ENCODE measurements at places on chromosomes 6 and 20.

DNA sequence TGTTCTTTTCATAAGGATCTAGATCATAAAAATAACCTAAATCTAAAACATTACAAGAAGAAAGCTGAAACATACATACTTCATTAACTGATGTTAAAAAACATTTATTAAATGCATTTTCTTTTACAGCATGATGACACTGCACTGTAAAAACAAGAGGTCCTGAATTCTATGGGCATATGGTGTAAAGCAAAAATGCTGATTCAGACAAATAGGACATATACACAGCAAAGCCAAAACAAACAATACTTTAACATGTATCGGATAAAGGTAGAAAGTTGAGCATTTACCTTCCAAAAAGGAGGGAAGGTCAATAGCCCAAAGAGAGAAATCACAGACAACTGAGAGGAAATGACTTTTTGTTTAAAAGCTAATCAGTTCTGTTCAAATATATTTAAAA, 221.5 kb downstream of the RNGTT start:
- no peak for DNase-seq

GRCh38 chr20:17499041-17499440, 32.1 kb downstream of the BFSP1 start:
- DNase-seq, result no peak

DNA sequence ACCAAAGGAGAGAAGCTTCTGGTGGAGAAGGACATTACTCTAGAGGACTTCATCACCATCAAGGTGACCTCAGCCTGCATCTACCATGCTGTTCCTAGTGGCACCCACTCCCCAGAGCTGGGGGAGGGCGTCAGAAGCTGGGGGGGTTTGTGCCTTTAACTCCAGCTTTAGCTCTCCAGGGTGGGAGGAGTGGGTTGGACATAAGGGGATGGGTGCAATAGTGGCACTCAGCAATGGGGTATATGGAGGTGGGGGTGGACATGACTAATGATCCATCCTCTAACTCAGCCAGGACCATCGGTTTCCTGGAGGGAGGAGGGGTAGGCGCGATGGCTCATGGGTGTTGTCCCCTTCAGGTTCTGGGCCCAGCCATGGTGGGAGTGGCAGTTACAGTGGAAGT, 40.1 kb downstream of the SNRPB start:
- no peak for DNase-seq

DNA sequence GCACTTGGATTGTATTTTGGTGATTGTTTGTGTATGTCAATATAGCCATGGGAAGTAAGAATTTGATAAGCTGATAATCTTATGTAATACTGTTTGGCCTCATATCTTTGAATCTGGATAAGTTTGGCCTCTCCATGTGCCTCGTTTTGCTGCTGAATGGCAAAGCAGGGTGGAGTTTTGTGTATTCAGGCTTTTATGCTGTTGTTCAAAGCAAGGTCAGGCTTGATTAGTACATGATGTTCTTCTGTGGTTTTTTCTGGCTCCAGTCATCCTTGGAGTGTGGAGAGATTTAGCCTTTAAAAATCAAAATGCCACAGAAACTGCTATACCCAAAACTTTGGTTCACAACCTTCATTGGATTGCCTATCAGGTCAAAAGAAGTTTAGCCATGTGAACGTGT, 728.9 kb upstream of the GJE1 start:
- no peak for DNase-seq

DNA sequence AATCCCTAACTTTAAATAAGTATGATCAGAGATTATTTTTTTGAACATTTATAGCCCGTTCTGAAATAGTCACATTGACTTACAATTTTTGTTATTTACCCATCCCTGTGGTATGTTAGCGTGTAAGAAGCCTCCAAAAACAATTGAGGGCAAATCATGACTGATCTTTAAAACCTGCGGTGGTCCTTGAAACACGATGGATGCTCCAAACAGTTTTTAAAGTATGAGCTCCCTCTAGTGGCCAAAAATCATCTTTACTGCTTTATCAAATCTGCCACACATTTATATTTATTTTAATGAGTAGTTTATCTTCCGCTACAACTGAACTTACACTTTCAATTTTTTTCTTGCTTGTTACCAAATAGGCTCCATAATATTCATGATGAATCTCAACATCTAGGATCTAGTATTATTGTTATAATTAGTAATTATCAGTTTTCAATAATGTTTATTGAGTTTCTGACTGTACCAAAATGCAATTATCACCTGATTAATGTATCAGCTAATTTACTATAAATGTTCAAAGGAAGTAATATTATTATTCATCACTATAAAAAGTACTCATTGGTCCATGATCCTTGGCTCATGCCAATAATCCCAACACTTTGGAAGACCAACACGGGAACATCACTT, 52.2 kb downstream of the MARCKS start:
- DNase-seq, result no peak

DNA sequence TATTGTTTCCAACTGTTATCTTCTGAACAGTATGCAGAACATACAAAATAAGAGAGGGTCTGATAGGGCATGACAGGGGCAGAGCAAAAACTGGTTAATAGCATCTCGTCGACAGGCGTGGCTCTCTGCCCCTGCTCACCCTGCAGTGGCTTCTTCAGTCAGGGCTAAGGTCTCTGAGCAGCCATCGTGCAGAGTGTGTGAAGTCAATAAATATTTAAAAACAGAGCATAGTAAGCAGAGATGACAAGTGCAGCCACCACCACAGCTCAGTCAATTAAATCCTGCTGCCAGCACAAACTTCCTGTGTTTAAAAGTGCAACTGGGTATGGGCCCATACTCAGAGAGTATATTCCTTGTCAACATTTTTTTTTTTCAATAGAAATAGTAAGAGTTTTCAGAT, 373.4 kb upstream of the AGPAT4 start:
- no peak for DNase-seq

DNA sequence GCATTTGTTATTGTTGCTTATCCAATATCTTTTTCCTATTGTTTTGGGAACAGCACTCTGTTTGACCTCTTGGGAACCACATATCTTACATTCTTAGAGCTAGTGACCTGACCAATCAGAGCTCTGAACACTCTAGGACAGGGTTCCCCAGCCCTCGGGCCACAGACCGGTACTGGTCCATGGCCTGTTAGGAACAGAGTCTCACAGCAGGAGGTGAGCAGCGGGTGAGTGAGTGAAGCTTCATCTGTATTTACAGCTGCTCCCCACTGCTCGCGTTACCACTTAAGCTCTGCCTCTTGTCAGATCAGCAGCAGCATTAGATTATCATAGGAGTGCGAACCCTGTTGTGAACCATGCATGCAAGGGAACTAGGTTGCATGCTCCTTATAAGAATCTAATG, 226.0 kb upstream of the TSHZ2 start:
- DNase-seq, result no peak

DNA sequence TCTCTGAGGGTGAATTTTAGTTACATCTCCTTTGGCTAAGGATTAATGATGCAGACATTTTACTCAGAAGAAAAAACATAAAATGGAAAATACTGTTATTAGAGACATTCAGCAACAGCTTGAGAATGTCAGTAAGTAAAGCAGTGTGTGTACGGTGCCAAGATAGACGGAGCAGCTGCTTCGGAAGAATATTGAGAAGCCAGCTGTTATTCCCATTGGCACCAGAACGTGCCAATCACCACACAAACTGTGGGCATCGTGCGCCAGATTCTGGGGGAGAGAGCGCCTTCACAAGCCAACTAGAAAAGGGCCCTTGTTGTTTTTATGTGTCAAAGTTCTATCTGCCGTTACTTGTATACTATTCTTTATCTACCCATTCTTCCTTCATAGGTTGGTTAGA, 163.4 kb downstream of the MTFR2 start:
- DNase-seq, result no peak

GRCh38 chr6:166743406-166744222, 116.6 kb upstream of the RPS6KA2 start:
- DNase-seq, result no peak

- DNase-seq, result no peak
These were observed 455.0 kb upstream of the GJE1 start for GRCh38 chr6:141677598-141678211.

GRCh38 chr6:148700047-148700715, 46.6 kb upstream of the UST start:
- DNase-seq, result no peak

DNA sequence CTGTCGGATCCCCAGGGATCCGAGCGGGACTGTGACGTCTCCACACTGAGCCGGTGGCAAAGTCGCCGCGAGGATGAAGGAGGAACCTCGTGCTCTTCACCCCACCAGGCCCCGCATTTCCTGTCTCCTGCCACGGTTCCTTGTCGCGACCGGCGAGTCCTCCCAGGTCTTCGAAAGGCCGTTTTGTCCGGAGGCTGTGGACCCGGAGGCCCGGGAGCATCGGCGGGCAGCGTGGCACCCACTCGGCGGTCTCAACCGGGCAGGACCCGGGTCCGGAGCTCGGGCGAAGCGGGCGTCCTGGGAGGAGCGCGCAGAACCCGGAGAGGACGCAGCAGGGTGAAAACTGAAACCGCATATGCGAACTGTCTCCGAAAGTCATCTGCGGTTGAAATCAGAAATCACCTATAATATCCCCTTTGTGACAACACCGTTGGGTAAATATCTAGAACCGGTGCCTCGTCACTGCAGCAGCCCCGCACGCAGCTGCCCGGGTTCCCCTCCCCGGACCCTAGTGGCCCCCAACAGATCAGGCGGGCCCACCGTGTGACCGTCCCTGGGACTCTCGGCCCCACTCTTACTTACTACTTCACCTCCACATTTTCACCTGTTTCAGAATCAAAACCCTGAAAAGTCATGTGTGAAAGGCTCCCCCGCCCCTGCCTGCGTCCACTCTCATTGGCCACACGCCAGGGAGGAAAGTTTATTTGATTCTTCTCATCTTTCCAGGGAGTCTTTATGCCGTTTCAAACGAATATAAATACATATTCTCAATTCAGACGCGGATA, 3.1 kb upstream of the ULBP2 start:
- DNase-seq, result peak; percentile 46

- DNase-seq, result no peak
These were observed 43.1 kb upstream of the NAA20 start for GRCh38 chr20:19973961-19974629.

DNA sequence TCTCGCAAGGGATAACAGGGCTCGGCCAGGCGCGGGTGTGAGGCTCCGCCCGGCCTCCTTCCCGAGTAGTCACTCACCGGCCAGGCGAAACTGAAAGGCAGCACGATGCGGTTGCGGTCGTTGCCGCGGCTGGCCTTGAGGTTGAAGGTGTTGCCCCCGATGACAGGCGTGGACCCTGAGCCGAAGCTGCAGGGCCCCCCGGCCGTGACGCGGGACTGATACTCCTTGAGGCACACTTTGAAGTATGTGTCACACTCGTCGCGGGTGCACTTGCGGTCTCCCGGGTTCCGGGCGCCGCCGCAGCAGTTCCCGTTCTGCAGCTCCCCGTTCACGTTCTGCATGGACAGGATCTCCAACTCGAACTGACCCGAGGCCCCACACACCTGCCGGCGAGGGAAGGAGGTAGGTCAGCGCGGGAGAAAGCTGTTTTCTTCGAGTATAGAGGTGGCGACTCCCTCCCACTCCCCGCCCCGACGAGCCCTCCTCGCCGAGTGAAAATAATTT, 1.1 kb downstream of the JAG1 start:
- DNase-seq, result peak; percentile 38

- no peak for DNase-seq
These were observed 5.1 kb downstream of the SOX4 start for GRCh38 chr6:21598674-21599023.

DNA sequence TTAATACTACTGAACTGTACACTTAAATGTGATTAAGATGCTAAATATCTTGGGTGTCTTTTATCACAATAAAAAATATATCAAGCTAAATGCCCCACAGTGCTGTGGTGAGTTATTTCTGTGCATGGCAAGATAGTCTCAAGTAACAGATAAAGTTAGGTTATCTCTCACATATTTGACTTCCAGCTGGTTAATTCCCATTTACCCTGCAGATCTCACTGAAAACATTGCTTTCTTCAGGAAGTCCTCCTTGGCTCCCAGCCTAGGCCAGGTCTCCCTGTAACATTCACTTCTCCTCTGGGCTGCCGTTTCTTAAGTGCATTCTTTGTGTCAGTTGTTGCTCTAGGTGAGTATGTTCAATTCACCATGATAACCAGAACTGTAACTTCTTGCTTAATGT, 59.1 kb downstream of the SLC22A1 start:
- DNase-seq, result no peak

- no peak for DNase-seq
These were observed 22.3 kb upstream of the RPP40 start for GRCh38 chr6:5025911-5026819.

DNA sequence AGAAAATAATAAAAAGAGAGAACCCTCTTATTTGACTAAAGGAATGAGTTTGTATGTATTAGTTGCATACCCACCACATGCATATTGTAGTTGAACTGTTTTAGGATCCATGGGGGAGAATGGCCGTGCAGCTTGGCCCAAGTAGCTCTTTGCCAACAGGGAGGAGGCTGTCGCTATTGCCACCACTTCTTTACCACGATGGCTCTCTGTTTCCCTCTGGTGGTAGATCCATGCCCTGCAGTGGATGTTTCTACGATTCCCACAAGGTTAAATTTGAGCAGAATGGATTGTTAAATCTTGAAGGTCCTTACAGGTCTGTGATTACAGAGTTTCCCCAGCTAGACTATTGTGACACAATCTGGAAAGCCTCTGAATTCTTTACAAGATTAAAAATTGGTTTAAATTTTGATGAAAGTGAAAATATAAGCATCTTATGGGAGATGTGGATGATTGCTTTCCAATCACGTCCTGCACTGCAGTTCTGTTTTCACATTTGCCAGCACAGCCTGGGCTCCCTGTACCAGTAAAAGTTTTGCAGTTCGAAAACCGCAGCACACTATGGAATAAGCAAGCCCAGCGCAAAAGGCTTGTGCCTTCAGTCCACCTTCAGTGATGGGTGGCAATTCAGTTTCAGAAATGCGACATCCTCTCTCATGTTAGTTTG, 34.4 kb upstream of the FNDC1 start:
- DNase-seq, result peak; percentile 73

DNA sequence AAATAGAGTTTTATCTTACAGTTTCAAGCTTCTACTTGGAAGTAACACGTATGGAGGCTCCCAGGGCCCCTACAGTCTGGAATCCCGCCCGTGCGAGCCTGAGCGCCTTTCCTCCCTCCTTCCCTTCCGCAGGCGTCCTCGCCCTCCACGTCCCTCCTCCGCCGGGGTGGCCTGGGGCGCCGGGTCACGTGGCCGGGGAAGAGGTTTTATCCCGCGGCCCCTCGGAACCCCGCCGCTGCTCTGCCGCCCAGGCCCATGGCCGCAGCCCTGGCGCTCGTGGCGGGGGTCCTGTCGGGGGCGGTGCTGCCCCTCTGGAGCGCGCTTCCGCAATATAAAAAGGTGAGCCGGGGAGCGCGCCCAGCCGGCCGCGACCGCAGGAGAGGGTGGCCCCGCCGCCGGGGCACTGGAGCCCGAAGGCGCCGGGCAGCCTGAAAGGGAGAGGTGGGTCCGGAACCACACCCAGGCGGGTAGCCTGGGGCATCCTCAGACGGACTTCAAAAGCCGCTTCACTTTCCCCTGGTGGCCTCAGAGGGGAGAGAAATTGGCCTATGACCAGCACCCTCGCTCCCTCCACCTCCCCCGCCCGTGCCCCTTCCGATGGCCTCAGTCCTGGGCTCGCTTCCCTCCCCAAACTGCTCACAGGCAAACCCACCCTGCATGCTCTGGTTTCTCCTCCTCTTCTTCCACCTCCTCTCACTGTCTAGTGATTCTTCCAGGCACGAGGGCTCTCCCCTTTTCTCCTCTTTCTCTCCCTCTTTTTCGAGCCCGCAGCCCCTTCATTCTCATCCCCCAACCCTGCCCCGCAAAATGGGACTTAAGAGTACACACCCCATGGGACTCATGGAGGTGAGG, at the start of gene CLPSL2:
CLPSL2 (plus strand) TSS at position 235 of the 852 bp plus-strand sequence; CDS start at position 256, 21 bp downstream.
- DNase-seq, result no peak

Data from activated naive CD4-positive, alpha-beta T cell treated with anti-CD3 and anti-CD28 coated beads, Interleukin-2, amount 50 U/mL, for 16 hours (primary cell).